ENCODE measurements at places on chromosomes 16 and 17.

DNA sequence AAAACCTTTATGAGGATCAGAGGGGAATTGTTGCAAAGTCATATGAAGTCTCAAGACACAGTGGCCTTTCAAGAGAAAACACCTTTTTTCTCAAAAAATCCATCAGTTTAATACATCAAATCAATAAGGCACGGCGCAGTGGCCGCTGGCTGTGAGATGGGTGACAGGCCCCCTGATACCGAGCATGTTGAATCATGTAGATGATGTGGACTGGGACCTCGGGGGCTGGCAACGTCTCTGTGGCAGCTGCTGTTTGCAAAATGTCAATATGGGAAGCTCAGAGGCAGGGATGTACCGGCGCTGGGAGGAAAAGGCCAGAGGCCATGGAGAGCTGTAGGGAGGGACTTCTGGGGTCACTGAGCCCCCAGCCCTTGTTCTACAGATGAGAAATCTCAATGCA lies 169.1 kb downstream of the GSG1L start:
- DNase-seq, result no peak

DNA sequence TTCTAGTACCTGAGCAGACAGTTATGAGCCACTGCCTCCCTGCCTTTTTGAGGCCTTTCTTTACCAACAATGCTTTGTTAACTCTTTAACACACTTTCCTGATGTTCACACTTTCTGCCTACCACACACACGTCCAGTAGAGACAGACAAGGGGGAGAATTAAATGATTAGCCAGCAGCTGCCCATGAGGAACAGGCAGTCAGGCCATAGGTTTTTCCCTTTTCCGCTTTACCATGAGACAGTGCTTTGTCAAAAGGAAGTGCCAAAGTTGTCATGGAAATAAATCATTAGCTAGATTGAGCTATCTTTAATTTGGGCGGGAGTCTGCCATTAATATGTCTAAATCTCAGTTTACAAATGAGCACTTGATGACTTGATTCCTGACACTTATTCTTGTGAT lies 102.1 kb downstream of the PITPNC1 start:
- DNase-seq, result no peak

- DNase-seq, result no peak
Observed at GRCh38 chr17:50308666-50309065, 34.4 kb downstream of the TMEM92 start.

GRCh38 chr16:29899516-29900101 lies at the start of gene SEZ6L2:
Gene SEZ6L2, minus strand, starts transcription at chr16:29899550. Its CDS starts 531 bp downstream, at chr16:29899019.
- peak; percentile 38 for DNase-seq

DNA sequence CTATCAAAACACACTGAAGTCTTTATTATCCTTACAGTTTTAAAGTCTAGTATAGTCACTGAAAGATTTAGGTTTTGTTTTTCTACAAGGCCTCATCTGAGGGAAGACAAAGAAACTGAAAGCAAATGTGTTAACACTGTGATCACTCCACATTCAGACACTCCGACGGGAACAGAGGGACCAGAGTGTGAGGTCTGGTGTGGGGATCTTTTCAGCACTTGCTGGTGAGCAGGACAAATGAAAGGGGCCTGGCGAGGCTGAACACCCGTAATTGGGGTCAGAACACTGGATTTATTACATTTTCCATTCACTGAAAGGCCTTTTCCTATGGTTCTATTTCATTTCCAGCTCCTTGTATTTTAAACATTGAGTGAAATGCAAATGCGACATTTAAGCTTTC lies 910.5 kb downstream of the CDH11 start:
- no peak for DNase-seq

- no peak for DNase-seq
Observed at GRCh38 chr17:61394630-61395408, 4.8 kb upstream of the TBX2 start.

- DNase-seq, result no peak
Observed at GRCh38 chr17:77590951-77591735, 367.4 kb upstream of the TNRC6C start.

DNA sequence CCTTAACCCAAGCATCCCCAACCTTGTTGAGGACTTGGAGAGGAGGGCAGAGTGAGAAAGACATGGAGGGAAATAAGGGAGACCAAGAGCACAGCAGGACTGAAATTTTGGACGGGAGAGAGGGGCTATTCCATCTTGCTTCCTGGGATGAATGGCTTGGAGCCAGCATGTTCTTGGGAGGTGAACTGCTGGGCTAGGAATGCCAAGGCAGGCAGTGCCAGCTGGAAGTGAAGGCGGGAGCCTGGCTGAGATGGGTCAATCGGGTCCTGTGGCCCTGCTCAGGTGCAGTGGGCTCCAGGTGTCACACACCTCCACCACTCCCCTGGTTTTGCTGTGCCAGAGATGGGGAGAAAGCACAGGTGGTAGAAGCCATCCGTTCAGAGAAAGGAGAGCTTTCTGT lies 25.5 kb downstream of the WNT9B start:
- DNase-seq, result no peak

All from omental fat pad (tissue), 4 donors.